Occipital lobe (tissue), 3 donors: ENCODE measurements at places on chromosomes 11 and 22. TPM values are rescaled to one million over a fixed set of nuclear protein-coding genes. Genes with fewer than 3 reads are reported as not detected.

DNA sequence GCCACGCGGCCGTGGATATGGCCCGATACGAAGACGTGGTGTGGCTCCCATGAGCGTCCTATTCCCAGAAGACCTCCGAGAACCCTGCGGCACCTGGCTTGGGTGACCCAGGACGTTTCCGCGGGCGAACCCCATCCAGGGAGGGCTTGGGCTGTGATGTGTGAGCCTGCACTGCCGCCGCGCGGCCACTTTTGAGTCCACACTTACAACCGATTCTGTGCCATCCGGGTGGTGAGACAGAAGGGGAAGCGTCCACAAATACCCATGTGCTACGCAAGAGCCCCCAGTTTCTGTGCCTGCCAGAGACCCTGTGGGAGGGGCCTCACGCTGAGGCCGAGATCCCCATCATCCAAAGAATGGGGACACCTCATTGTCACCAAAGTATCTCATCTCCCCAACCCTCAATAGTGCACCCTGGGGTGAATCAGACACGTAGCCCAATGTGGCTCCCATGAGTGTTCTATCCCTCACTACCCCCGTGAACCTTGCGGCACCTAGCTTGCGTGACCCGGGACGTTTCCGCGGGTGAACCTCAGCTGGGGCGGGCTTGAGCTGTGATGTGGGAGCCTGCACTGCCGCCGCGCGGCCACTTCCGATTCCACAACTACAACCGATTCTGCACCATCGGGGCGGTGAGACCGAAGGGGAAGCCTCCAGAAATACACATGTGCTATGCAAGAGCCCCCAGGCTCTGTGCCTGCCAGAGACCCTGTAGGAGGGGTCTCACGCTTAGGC lies 4.6 kb upstream of the H19 start:
- no peak for DNase-seq

GRCh38 chr22:22127100-22127499 lies 117.5 kb upstream of the VPREB1 start:
- DNase-seq: no peak

GRCh38 chr22:43926349-43926710 lies 2.7 kb downstream of the PNPLA3 start:
- no peak for DNase-seq

DNA sequence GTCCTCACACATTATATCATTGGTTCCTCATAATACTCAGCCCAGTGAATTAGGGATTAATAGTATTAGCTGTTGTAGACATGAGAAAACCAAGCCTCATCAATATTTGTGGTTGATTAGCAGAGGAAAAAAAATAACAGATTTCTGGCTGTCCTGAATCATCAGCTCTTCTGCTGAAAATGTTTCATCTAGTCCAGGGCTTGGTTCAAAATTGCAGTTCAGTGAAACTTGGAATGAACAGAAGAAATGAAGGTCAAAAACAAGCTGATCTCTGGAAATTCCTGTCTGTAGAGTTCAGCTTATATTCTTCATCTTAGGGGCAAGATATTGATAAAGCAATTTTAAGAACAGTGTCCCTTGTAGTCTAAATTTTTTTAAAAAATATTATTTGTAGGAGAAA lies 361.1 kb upstream of the CCDC179 start:
- no peak for DNase-seq

GRCh38 chr11:73999581-74000306 lies 9.1 kb downstream of the UCP3 start:
- no peak for DNase-seq

- DNase-seq: no peak
Measured at GRCh38 chr11:99781074-99781473, 760.3 kb downstream of the CNTN5 start.

DNA sequence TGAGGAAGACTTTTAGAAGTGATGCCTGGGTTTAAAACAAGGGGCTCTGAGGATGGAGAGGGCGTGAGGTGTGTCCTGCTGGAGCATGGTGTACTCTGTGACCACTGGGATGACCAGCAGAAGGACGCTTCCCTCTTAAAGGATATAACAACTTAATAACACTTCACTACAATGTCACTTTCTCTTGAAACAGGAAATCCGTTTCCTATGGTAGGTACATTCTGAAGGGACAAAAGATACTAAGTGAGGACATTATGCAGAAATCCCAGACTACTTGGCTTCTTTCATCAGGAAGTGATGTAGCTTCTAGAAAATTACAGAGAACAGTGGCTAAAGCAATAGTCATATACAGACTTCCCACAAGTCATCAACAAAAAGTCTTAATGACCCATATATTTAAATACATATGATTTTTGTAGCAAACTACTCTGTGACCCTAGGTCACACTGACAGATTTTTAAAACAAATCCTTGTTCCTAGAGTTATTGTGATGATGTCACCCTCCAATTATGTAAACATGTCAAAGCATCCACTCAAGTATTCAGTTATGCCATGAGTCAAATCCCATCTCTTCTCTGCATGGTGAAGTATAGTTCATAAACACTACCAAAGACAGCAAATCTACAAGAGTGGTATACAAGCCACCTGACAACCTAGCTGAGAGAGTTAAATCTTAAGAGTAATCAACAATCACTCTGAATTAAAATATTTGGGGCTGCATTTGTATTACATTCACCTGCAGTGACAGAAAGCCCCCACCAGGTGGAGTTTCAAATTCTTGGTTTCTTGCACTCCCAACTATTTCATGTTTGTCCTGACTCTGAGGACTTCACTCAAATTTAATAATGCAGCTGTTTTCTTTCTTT lies 32.8 kb downstream of the PITPNB start:
- DNase-seq: no peak

- DNase-seq: no peak
Measured at GRCh38 chr22:36862251-36863242, 1.7 kb downstream of the NCF4 start.

GRCh38 chr11:30485222-30485621 lies 100.9 kb downstream of the MPPED2 start:
- no peak for DNase-seq

- DNase-seq: no peak
Measured at GRCh38 chr22:50229370-50229769, 15.5 kb downstream of the TUBGCP6 start.

- DNase-seq: no peak
Measured at GRCh38 chr22:21834869-21835268, 32.6 kb downstream of the MAPK1 start.

DNA sequence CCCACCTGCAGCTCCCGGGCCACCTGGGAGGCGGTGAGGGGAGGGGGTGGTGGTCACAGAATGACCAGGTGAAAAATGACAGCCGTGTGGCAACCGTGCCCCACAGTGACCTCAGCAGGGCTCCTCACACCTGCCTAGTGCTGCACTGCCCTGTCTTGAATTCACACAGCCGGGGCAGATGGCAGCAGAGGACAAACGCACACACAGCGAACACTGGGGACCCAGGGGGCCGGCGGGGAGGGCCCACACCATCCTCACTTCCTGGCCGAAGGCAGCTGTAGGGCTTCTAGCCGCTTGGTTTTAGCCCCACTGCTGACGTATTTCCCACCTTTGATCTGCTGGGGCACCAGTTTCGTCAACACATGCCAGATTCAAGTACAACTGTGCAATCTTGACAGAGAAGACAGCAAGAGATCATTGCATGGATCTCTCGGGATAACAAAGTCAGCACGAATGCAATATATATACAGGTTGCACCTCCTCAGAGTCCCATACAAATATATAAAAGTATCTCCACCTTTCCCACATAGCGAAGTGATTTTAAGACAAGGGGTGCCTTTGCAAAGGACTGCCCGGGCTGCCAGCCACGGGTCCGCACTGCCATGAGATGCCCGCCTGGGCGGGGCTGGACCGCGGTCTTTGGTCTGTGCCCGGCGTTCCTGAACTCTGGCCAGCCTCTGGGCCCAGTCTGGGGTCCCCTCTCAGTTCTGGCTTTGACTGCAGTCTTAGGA lies 26.9 kb downstream of the TRMU start:
- no peak for DNase-seq

DNA sequence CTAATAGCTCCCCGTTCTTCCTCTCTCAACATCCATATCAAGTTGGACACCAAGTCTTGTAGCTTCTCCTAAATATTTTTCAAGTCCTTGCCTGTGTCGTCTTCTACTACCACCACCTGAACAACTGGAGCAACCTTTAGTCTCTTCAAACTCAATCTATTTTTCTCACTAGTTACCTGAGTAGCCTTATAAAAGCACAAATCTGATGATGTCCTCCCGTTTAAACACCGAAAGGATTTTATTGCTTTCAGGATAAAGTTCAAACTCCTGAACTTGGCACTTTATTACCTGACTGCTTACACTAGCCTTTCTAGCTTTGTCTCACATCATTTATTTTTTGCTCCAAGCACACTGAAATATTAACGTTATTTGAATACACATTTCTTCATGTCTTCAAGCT lies 1.3 kb upstream of the PAK1 start:
- no peak for DNase-seq

GRCh38 chr22:33018232-33018864 lies 39.8 kb downstream of the SYN3 start:
- DNase-seq: no peak

- no peak for DNase-seq
Measured at GRCh38 chr22:45784357-45785277, 113.0 kb downstream of the ATXN10 start.

- no peak for DNase-seq
Measured at GRCh38 chr11:104338186-104338585, 174.2 kb upstream of the PDGFD start.

GRCh38 chr22:28186641-28187040 lies 267.6 kb upstream of the PITPNB start:
- DNase-seq: no peak

DNA sequence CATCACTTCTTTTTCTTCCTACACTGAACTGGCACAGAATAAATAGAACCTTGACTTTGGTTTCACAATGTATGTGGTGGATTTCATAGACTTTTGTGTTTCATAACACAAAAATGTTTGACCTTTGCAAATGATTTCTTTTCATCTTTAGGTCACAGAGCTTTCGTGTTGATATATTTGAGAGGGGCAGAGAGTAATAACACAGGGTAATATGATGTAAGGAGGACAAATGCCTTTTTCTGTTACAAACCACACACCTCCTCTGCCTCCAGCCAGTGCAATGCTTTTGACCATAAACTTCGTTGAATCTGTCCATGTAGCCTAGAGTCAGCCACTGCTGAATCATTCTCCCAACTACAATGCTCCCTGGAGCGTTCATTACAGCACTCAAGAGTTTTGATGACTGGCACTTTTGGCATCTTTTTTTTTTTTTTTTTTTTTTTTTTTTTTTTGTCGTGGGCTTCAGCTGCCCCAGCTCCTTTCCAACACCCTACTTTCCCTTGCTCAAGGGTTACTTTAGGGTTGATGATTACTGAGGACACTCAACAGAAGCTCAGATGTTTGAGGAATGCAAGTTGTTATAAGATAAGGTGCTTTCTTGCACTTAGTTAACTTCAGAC lies 11.4 kb upstream of the CAT start:
- no peak for DNase-seq

- no peak for DNase-seq
Measured at GRCh38 chr11:76444065-76444383, 794 bp upstream of the EMSY start.

DNA sequence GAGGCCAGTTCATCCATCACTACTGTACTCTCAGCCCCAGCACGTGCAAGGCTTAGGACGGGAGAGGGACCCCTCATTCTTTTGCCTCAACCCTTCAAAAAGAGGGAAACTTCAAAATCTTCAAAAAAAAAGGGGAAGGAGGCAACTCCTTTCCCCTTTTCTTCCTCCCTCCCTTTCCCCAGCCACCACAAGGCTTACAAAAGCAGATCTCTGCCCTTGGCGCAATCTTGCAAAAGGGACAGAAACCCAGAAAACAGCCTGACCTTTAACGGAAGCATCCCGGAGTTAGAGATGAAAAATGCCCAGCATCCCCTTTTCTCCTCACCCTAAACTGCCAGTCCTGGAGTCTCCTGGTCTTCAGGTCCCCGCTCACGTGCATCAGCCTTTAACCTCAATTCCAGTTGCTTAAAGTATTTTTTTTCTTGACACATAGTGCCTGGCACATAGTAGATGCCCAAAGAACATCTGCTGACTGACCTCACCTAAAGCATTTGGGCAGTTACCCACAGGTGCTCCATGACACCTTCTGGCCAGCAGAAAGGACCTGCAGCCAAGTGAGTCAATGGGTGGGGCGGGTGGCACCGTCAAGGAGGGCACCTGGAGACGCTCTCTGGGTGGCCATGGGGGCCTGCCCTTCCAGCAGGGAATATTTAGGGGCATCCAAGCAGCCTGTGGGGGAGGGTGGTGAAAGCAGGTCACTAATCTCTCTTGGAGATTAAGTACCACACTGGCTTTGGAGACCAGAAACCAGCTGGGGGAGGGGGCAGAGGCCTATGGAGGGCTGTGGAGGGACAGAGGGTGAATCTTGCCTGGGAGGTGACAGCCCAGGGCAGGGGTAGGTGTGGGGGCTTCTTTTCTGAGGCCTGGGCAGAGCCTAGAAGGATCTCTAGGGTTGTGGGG lies 16.3 kb downstream of the NECTIN1 start:
- DNase-seq: no peak

DNA sequence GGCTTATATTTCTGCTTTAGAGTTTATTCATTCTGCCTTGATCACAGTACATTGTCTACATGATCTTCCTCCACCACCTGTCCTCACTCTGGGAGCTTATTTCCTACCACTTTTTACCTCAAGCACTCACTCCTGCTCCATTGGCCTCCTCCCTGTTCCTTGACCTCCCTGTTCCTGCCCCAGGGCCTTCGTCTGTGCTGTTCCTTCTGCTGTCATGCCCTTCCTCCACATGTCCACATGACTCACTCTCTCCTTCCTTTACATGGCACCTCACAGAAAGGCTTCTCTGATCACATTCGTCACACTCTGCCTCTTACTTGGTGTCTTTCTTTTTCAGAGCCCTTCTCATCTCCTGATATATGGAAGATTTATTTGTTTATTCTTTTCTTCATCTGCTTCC lies 103.0 kb downstream of the FBXO7 start:
- DNase-seq: no peak

- DNase-seq: no peak
Measured at GRCh38 chr11:79857377-79858214, 416.8 kb upstream of the TENM4 start.

- no peak for DNase-seq
Measured at GRCh38 chr11:102985850-102986249, 30.3 kb upstream of the MMP13 start.

- DNase-seq: no peak
Measured at GRCh38 chr11:57214098-57214417, 23.0 kb downstream of the APLNR start.

Gene SCGB1D2
- not detected for total RNA-seq

Gene TMEM45B
- 0.31 TPM for total RNA-seq

Gene ARHGAP8
- 1.4 TPM for total RNA-seq

Gene GRM5
- total RNA-seq: 175 TPM

Gene RFPL2
- total RNA-seq: 0.31 TPM
